ENCODE measurements at places on chromosomes 5 and 9.

GRCh38 chr5:162410365-162410764 lies 342.8 kb downstream of the GABRG2 start:
- no peak for DNase-seq

DNA sequence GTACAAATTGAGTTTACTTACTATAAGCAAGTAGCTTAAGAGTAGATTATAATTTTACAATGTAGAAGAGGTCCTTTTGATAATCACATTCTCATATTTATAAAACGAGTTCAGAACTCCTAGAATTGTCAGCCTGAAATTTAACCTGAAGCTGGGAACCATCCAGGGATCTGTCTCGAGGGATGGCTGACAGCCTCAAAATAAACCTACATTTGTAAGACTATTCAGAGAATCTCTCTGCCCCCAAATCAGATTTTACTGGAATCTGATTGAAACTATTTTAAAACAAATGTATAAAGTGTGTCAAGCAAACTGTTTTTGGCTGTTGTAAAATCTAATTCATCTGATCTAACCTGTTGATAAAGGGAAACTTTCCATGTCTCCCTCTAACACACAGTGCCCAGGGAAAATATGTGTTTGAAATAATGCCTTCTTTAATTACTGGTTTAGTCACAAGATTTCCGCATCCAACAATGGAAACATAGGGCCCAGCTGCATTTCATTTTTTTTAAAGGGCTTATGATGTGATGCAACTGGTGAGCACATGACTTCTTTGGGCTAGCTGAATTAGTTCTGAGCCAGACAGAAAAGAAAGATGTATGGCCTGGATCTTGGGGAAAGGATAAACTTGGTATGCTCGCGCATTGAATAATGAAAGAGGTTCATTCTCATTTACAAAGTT lies 30.3 kb downstream of the SLC25A46 start:
- DNase-seq: no peak

DNA sequence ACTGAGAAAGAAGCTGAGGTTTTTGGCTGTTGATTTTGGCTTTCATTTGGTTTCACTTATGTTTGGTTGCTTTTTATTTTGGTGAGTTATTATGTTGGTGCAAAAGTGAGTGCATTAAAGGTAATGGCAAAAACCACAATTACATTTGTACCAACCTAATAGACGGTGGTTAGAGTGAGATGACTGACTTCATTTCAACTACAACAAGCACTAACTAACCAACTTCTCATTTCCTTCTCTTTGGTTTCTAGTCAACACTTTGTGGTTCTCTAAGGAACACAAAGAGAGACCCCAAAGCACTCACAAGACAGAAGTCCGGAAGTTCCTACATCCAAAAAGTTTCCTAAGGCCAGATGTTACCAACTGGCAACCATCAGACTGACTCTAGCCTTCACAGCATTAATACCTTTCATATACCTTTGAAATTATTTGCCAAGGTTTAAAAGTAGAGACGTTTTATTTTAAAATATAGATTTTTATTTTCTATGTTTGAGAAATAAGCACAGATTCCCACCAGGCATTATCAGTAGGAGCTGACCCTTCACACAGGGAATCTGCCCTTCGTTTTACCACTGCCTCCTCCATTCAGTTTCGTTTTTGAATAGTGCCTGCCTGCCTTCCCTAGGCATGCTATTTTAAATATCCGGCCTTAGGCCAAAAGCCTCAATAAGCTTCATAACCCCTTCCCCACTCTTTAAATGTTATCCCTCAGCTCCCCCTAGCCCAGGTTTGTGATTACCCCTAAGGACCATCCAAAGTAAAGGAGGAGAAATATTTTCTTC lies 301.1 kb upstream of the PTGER4 start:
- DNase-seq: no peak

DNA sequence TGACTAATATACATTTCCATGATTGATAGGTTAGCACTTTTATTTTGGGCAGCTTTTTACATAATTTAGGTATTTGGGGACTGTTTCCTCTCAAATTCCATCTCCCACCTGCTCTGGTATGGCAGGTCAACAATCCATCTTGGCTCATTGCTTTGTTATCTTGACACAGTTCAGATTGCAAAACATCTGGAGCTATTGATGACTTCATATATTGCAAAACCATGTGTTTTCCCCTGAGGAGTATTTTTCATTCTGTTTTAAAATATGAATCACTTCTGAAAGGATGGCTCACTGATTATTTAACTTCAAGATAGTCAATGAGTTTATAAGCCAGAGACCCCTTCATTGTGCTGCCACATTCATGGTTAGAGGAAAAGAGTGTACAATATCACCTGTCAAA lies 1206.0 kb upstream of the C9orf72 start:
- DNase-seq: no peak

DNA sequence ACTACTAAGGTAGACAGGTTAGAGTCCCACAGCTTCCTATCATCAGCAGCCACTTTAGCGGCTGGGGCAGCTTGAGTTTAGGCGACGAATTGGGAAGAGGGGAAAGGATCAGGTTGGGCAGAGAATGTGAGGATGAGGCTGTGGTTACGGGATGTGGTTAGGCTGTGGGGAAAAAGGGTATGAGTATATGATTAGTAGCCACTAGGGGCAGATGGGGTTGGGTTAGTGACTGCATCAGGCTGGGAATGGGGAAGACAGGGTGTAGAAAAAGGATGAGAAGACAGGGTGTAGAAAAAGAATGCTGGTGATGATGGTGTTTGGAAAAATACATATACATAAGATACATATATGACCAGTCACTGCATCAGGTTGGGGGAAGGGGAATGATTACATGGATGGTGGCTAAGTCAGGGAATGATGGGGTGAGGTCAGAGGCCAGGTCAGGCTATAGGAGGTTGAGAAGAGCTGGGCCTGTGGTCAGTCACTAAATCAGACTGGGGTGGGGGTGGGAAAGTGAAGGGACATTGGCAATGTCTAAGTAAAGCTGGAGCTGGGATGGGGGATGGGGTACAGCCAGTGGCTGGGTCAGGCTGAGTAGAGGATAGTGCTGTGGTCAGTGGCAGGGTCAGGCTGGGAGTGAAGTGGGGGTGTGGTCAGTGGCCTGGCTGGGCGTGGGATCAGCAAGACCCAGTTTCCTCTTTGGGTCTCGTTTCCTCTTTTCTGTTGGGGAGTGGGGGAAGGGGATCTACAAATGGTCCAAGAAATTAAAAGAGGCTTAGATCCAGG lies 2.1 kb downstream of the TLN1 start:
- peak; percentile 80 for DNase-seq

- DNase-seq: no peak
Observed at GRCh38 chr5:129459777-129460671, at the start of gene ADAMTS19. TSS of gene ADAMTS19 (plus strand) at chr5:129460298. CDS start at chr5:129460392, 94 bp downstream.

GRCh38 chr5:138354926-138355378 lies 2.5 kb downstream of the KDM3B start:
- DNase-seq: no peak

GRCh38 chr5:149543361-149544027 lies 7.7 kb downstream of the CSNK1A1 start:
- no peak for DNase-seq

GRCh38 chr9:105608721-105609598 lies 51.0 kb downstream of the FKTN start:
- no peak for DNase-seq

- DNase-seq: no peak
Observed at GRCh38 chr9:126927419-126927818, 12.8 kb downstream of the RALGPS1 start.

- DNase-seq: no peak
Observed at GRCh38 chr5:158375531-158375930, 516.6 kb upstream of the CLINT1 start.

- DNase-seq: no peak
Observed at GRCh38 chr5:155689406-155689805, 637.6 kb upstream of the SGCD start.

GRCh38 chr5:38532165-38532669 lies 24.2 kb downstream of the LIFR start:
- no peak for DNase-seq

- DNase-seq: no peak
Observed at GRCh38 chr5:67094476-67095300, 101.9 kb downstream of the CD180 start.

DNA sequence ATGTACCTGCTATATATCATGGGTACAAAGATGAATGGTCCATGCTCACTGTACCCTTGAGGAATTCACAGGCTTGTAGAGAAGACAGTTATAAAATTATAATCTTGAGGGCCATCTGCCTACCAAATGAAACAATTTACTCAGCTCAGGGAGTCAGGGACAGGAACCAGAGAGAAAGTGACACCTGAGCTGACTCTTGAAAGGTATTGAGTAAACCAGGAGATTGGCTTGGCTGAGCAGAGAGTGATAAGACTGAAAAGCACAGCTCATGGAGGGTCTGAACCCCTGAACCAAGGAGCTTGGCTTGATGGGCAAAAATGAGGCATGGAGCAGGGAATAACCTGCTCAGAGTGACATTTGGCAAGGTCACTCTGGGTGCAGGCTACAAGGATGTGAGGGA lies 147.3 kb downstream of the FAM114A2 start:
- no peak for DNase-seq

- no peak for DNase-seq
Observed at GRCh38 chr9:128251732-128252100, 24.1 kb downstream of the GOLGA2 start.

DNA sequence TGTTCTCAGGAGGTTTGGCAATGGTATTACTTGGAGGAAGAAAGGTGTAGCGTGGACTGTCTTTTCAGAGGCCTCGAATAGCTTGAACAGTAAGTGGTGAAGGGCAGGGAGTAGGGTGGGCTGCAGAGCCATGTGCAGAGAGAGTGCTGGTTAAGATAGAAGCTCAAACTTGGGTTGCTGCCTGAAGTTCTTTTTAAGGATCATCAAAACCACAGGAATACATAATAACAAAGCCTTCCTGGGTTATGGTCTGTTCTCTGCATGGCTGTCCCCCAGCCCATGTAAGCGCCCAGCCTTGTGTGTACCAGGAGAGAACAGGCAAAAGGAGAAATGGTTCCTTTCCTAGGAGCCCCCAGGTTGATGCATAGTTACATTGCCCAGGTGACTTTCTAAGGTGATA lies 43.9 kb downstream of the RCL1 start:
- DNase-seq: no peak

DNA sequence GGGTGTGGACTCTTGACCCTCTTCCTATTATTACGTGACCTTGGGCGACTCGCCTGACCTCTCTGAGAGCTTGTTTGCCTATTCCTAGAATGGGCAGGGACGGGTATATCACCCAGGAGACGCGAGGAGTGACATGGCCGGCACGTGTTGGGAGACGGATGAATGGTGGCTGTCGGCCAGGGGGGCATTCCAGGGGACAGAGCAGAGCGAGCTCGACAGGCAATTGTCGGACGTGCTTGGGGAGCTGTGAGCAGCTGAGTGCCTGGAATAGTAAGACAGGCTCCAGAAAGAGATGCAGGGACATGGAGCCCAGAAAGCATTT lies 29.3 kb upstream of the UNC5A start:
- DNase-seq: peak; percentile 64
